CD4-positive, alpha-beta T cell (primary cell): ENCODE measurements at places on chromosomes 11 and 22. TPM values are rescaled to one million over a fixed set of nuclear protein-coding genes. Genes with fewer than 3 reads are reported as not detected.
A peak's percentile ranks its signal among the peaks of the same experiment; 100 is the strongest.

DNA sequence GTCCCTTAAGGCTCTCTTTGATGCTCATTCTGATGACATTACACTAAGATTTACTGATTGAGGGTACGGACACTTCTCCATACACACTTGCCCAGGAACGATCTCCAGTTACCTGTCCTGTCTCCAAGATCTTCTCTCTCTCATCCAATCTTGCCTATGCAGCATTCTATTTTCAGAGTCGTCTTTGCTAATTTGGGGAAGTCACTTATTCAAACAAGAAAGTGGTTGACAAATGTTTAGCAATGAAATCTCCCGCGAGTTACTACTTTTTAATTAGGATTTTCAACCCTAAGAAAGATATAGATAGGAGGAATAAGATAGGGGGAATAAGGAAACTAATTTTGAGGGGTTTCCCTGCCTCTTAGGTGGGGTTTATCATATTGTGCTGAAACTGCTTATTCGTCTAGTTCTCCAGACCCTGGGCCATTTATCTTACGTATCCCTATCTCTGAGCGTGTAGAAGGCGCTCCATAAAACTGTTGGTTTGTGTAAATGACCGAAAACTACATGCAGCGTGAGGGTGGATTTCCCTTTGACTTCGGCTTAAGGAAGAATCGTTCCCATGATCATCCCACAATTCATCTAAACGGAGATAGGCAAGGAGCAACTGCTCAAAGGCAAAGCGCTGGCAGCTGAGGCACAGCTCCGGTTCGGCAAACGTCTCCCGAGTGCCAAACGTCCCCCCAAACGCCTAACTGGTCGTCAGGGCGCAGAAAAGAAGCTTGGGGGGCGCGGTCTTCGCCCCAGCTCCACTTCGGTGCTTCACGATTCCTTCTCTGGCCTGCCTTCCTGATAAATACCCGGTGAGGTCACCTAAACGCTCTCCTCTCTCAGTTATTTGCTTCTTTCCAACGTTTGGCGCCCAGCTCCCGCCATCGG lies 804 bp downstream of the APIP start:
- no peak for DNase-seq

GRCh38 chr11:14537134-14537599 lies 17.0 kb upstream of the PSMA1 start:
- DNase-seq: peak; percentile 68

DNA sequence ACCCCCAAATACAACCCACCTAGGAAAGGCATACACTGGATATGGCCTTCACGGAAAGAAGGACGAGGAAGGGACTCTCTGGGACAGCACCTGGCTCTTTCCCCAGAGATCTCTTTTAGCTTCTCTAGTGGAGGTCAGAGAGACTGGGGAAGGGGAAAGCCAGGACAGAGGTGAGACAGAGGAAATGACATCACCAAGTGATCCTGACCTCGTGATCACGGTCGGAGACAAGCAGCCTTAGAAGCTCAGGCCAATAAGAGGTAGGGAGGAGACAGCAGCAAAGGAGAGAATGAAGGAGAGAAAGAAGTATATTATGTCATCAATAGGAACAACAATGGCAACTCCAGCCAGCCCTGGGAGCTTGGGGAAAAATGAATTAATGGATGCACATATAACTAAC lies 15.4 kb upstream of the TMPRSS13 start:
- DNase-seq: no peak

GRCh38 chr22:36212901-36213300 lies 11.3 kb upstream of the APOL4 start:
- DNase-seq: no peak

DNA sequence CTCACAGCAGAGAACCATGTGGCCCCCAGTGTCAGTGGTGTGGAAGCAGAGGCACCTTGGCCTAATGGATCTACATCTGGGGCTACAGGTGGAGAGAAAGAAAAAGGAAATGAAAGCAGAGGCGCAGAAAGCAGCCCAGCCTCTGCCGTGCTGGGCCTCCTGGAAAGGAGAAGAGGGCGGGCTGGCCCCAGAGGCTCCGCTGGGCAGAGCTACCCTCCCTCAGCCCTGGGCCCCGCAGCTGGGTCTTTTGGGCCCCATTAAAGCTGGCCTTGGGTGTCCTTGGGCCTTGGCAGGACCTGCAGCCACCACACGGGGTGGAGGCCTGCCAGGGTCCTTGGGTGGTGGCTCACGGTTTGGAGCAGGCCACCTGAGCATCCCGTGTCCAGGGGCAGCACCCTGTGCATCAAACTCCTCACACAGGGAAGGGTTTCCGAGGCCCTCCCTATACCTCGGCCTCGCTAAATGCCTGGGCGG lies 31.6 kb upstream of the GAL start:
- no peak for DNase-seq

- no peak for DNase-seq
These were observed 8.2 kb downstream of the RRP7A start for GRCh38 chr22:42511401-42511891.

DNA sequence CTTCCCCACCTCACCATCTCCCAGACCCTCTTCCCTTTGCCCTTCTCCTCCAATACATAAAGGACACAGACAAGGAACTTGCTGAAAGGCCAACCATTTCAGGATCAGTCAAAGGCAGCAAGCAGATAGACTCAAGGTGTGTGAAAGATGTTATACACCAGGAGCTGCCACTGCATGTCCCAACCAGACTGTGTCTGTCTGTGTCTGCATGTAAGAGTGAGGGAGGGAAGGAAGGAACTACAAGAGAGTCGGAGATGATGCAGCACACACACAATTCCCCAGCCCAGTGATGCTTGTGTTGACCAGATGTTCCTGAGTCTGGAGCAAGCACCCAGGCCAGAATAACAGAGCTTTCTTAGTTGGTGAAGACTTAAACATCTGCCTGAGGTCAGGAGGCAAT lies 58.2 kb downstream of the TIMP3 start:
- no peak for DNase-seq

GRCh38 chr22:25669253-25670069 lies 72.5 kb upstream of the MYO18B start:
- DNase-seq: no peak

DNA sequence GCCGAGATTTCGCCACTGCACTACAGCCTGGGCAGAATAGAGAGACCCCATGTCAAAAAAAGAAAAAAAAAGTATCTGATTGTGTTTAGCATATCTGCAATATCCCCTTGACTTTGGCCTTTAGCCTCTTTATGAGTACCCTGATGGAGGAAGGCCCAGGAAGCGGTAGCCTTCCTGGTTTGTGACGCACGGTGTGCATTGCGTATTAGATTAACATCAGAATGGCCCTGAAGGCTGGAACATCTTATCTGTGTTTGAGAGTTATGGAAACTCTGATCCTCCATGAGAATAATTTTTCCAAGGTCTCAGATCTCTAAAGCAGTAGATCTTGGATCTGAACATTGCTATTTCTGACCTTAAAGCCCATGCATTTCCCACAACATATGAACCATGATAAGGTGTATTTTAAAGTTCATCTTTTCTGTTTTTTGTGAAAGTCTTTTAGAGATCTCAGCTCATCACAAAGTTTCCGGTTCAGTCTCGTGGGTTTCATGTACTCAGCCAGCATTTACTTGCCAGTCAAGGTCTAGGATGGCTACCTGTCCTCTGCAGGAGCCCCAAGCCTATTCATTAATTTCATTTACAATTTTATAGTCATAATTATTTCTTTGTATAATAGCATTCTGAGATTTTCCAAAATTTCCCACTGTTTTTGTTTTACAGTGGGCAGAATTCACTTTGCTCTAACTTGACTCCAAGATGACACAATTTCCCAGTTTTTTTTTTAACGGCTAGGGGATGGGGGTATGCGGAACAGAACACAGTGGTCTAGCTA lies 605 bp upstream of the FDX1 start:
- no peak for DNase-seq

- DNase-seq: no peak
These were observed at the start of gene SYNGR1 for GRCh38 chr22:39349967-39350726. TSS of gene SYNGR1 (plus strand) at chr22:39349991. CDS start at chr22:39350011, 20 bp downstream.

GRCh38 chr22:31532060-31532459 lies 35.7 kb downstream of the SFI1 start:
- DNase-seq: no peak

DNA sequence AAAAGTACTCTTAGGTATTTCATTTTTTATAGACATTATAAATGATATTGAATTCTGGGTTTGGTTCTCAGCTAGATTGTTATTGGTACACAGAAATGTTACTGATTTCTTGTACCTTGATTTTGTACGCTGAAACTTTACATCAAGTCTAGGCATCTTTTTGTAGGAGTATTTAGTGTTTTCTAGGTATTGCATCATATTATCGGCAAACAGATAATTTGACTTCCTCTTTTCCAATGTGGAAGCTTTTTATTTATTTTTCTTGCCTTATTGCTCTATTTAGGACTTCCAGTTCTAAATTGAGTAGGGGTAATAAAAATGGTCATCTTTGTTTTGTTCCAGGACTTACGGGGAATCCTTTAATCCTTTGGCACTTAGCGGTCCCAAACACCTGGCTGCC lies 676.6 kb upstream of the CCDC179 start:
- DNase-seq: no peak

DNA sequence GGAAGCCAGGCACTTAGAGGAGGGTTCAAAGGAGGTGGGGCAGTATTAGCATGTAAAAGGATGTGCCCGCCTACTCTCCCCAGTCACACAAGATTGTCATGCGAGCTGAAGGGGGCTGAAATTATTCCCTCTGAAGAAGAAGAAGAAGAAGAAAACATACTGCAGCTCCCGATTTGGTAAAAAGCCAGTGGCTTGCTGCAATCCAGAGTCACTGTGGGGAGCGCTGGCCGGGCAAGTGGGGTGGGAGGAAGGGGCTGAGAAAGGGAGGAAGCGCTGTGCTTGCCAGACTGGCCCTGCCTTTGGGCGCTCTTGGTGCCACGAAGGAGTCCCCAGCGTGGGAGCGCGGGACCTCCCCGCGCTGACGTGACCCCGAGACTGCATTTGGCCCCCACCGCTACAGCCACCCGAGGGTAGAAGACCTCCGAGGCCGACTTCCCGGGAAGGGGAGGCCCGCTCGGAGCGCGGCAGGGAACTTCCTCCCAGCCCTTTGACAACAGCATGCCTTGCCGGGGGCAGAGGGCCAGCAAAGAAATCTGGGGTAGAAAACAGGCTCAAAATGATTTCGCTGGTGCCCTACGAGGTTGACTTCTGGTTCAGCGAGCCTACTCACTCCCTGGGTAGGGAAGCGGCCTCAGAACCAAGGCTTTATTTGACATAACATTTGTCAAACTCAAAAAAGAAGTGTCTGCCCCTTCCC lies 906.3 kb downstream of the DLG2 start:
- DNase-seq: no peak

DNA sequence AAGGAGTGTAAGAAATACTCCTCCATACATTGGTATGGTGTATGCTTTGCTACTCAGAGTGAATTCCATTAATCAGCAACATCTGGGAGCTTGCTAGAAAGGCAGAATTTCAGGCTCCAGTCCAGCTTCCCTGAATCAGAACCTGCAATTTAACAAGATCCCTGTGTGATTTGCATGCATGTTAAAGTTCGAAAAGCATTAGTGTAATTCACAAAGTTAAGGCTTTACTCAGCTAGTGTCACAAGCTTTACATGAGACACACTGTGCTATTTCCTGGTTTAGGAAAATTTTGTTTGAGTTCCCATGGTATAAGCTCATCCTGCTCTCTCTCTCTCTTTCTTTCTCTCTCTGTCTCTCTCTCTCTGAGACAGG lies 37.0 kb upstream of the HEPHL1 start:
- no peak for DNase-seq

Gene IFT27
- total RNA-seq: 10.2 TPM

Gene MMP3
- not detected for total RNA-seq

Gene ANGPTL5
- not detected for total RNA-seq
